ENCODE measurements at places on chromosomes 11 and 22. TPM values are rescaled to one million over a fixed set of nuclear protein-coding genes. Genes with fewer than 3 reads are reported as not detected.

The DHCR7 gene
- total RNA-seq = 52.7 TPM

The KCTD14 gene
- 2.2 TPM for total RNA-seq

The CALCA gene
- not detected for total RNA-seq

The DMC1 gene
- total RNA-seq = 3.2 TPM

The TEX12 gene
- not detected for total RNA-seq
